GM06990 (cell line): ENCODE measurements at places on chromosomes 12 and 14.

DNA sequence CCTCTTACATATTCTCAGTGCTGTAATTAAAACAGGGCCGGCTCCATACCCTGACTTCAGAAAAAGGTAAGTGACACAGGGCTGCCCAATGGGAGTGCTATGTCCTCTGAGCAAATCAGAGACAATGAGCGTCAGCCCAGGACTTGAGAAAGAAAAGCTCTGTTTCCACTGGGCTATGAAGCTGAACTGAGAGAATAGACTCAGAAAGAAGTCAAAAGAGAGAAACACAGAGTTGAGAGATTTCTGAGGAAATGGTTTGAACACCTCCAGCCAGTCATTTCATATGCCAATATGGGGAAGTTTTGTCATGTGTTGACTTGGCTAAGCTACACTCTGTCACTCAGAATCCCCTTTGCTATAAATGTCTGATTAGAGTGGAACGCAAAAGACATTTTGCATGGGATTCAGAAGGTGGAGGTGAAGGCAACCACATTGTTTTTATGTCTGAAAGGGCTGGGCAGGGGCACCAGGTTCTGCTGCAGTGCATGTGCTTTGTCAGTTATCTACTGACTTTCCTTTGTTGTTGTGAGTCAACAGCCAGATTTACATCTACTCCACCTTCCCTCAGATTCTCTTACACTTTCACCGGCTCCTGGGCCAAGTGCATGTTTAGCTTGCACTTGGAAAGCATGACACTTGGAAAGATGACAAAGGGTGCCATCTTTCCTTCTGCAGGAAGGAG is 313.3 kb downstream of the DUSP6 start:
- peak; percentile 9 for DNase-seq

- no peak for DNase-seq
Observed at GRCh38 chr12:56288705-56289387, 11.3 kb downstream of the CS start.

DNA sequence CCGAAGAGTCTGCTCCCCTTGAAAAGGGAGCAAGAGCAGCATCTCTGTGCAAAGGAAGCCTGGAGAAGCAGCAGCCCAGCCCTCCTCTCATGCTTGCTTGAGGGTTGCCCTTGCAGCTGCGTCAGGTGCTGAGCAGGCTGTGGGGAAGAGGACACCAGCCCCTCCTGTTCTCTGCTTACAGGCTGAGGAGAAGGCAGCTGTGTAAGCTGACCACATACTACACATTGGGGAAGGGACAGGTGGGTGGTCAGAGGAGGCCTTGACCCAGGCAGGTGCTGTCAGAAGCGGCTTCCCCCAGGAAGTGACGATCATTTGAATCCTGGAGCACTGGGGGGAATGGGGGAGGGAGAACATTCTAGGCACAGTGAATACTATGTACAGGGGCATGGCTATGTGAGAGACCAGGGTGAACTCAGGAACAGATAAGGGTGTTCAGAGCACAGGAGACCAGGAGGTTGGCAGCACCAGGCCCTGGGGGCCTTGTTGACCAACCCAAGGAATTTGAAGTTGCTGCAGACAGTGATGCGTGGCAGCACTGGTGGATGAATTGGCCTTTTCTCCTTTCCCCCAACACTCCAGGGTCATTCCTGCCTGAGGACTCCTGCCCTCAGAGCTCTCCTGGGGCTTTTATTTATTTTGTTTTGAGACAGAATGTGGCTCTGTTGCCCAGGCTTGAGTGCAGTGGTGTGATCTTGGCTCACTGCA is 2.7 kb upstream of the KLC1 start:
- peak; percentile 36 for DNase-seq

GRCh38 chr14:69285661-69286255 is 25.8 kb downstream of the GALNT16 start:
- DNase-seq, result no peak

DNA sequence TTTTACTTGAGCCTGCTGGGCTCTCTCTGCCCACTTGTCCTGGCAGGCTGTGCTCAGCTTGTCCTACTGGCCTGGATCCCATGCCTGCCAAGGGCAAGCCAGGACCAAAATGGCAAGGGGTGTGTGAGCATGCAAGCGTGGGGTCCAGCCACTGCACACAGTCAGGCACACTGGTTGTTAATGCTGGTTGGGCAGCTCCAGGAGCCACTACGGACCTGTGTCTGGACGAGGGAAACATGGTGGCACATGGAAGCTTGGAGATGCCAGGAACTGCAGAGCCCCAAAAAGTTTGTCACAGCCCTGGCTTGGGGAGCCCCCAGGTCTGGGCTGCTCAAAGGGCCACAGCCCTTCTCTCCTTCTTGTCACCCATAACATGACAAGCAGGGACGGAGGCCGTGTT is 83.8 kb downstream of the ACSS3 start:
- no peak for DNase-seq

GRCh38 chr12:63934936-63935335 is 90.4 kb downstream of the SRGAP1 start:
- DNase-seq, result no peak

GRCh38 chr14:90527978-90528377 is 131.1 kb downstream of the CALM1 start:
- DNase-seq, result no peak

DNA sequence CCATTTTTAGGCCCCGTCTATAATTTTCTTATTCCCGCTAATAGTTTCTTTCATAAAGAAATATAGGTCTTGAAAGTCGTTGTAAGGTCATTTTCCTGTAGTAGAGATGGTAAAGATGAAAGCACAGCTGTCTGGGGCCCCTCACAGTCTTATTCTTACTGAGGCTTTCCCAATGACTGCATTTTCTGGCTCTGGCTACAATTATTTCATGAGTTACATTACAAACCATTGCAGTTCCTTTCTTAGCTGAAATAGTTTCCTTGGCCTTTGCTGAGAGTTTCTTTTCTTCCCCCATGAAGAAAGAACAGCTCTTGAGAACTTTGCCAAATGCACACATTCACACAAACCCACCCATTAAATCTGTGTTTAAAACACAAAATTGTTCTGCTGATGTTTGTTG is 113.0 kb downstream of the DYRK2 start:
- no peak for DNase-seq

DNA sequence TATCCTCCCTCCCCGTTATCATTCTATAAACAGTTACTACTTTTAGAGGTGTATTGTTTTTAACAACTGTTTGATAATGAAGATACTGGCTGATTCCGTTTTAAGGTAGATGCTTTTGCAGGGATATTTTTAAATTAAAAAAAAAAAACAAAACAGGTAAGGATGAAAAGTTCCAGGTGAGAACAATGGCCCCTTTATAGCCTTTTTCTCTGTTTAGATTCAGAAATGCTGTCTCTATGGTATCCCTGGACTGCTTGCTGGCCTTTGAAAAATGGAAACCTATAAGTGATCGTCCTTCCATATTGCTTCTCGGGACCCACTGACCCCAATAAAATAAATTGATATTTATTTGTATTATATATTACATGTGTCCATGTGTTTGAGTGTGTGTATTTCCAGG is 23.2 kb upstream of the ANO6 start:
- no peak for DNase-seq

DNA sequence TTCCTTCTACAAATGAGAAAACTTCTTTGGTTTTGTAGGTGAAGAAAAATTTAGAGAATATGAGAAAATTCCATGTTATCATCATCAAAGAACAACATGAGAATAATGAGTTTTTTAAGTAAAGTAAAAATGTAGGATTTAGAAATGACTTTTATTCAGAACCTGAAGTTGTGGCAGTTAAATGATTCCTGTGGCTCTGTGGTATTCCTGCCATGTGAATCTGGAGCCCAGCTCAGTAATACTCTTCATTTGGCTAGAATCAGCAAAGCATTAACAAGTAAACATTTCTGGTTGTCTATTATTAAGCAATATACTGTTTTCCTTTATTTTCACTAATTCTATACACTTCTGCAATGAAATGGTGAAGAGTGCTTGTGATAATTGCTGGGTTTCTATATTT is 95.6 kb upstream of the E2F7 start:
- DNase-seq, result no peak

- no peak for DNase-seq
Observed at GRCh38 chr14:69841656-69842055, 37.6 kb upstream of the SMOC1 start.

GRCh38 chr14:36940476-36940875 is 231.9 kb downstream of the SLC25A21 start:
- no peak for DNase-seq

DNA sequence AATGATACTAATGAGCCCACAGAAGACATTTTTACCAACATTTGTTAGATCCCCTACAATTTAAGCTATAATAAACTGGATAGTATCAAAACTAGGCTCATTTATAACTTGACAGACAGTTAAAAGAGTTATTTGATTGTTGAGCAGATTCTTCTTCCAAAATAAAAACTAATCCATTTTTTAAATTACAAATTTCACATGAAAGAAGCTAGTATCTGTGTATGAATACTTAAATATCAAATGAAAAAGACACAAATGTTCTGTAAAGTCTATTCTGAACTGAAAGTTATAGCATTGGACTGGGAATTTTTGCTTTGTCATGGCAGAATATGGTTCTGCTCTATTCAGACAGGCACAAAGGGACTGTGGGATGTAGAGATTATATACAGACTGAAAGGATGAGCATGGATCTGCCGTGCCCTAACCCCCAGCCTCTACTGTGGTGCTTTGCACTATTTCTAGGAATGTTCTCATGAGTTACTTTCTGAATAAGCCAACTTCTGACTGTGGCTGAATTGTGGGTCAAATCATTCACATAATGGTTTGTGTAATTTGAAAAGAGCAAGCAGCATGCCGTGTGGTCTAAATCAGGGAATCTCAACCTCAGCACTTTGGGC is 352.7 kb downstream of the KCNH5 start:
- DNase-seq, result no peak

GRCh38 chr12:98896938-98897337 is 251.8 kb downstream of the APAF1 start:
- no peak for DNase-seq

- DNase-seq, result no peak
Observed at GRCh38 chr14:29007990-29008389, 241.4 kb downstream of the FOXG1 start.

- DNase-seq, result no peak
Observed at GRCh38 chr12:93055221-93055620, 126.1 kb upstream of the EEA1 start.

DNA sequence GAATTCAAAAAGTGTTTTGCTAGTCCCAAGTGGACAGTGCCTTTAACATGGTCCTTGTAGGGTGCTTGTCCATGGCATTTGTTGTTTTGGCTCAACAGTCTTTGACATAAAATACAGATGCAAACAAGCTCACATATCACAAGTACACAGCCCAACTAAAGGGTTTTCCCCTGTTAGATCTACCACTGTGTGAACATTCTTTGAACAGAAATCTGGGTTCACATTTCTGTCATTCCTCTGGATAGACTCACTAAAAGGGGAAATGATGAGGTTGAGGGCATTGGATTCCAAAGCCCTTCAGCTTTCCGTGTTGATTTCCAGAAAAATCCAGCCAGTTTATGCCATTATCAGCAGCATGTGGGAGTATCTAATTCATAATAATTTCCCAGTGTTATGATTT is 54.1 kb downstream of the EP400 start:
- DNase-seq, result no peak

DNA sequence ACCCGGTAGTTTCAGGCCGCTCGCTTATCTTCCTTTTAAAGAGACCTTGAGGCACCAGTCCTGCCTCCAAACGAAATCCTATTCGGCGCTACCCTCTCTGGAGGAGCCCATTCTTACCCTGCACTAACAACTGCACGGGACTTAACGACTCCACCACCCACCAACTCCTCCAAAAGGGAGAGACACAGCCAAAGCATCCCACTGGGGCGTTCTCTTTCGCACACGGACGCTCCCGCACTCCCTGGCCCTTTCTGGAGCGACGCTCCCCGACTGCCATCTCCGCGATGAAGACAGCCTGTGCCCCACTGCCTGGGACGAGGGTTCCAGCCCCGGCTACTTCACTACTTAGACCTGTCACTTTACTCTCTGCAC is 650 bp downstream of the GALC start:
- no peak for DNase-seq

- no peak for DNase-seq
Observed at GRCh38 chr14:102825307-102826095, 48.3 kb downstream of the TRAF3 start.

DNA sequence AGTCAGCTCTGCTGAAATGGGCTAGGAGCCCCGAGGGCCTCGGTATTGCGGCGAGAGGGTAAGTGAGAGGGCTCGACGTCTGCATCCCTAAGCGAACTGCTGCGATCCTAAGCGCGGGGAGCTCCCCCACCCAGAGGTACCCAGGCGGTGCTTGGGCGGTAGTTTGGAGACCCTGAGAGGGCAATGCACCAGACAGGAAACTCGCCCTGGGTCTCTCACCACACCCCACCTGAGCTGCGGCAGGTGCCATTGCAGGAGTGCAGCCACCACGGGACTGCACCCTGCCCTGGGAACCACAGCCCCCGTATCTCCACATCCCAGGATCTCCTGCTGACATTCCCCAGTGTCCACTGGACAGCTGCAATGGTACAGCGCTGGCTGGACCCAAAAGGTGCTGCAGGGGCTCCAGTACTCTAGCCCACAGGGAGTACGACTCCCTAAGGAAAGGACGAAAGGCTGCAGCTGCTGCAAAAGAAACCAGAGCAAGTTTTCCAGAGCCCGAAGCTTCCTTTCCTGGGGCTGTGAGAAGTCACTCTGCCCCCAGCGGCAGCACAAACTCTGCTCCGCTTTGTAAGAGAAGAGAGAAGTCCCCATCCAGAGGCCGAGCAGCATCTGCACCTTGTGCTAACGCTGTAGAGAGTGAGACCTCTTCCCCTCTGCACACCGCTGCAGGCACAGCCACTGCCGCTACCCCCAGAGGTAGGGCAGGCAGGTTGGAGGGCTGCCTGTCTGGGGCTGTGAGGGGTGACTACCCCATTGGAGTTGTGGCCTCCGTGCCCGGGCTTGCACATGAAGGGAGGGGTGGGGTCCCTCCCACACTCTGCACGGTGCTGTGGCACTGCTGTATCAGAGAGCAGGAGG is 31.1 kb upstream of the MON2 start:
- DNase-seq, result peak; percentile 25

DNA sequence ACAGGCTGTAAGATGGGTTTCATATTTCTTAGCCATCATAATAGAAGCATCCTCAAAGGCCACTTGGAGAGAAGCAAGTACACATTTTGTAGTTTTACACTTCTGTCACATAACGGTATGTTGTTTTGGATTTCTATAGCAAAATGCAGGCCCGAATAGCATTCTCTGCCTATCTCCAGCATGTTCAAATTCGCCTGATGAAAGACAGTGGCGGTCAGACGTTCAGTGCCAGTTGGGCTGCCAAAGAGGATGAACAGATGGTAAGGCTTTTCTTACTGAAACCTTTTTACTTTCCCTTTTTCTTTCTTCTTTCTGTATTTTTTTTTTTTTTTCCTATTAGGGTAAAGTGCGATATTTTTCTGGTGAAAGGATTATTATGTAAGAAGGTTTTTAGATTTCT is 110.5 kb downstream of the TTLL5 start:
- DNase-seq, result no peak

GRCh38 chr12:10131111-10131690 is 1.2 kb upstream of the CLEC7A start:
- no peak for DNase-seq
